ENCODE measurements at places on chromosomes 11 and 22.
A peak's percentile ranks its signal among the peaks of the same experiment; 100 is the strongest.

DNA sequence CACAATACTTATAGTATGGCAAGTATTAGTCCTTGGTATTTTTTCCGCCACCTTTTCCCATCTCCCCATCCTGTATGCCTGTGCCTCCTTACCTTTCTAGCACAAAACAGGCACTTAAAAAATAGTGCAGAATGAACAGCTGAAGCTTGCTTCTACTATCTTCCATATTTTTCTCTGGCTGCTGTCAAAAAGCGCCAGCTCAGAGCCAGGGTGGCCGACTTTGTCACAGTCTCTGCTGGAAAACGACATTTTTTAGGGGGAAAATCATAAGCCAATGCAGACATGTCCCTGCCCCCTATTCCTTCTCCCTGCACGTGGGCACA lies 26.5 kb upstream of the ROBO3 start:
- no peak for DNase-seq

DNA sequence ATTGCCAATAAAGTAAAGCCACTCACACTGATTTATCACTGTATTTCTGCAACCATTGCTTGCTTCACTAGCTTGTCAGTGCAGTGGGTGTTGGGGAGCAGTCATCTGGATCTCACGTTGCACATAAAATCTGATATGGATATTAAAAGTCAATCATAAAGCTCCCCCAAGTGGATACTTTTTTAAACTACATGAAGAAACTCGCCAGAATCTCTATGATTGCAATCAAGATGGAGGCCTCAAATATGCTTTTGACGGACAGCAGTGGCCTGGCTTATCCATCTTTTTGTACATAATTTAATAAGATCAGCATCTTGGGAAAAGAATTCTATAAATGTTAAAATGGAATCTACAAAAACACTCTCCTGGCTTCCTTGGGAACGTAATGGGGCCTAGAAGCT lies 137.7 kb downstream of the WT1 start:
- DNase-seq = peak; percentile 31

GRCh38 chr22:42280140-42280539 lies 9.7 kb upstream of the TCF20 start:
- no peak for DNase-seq

- no peak for DNase-seq
Observed at GRCh38 chr11:19836666-19837065, 124.0 kb downstream of the NAV2 start.

DNA sequence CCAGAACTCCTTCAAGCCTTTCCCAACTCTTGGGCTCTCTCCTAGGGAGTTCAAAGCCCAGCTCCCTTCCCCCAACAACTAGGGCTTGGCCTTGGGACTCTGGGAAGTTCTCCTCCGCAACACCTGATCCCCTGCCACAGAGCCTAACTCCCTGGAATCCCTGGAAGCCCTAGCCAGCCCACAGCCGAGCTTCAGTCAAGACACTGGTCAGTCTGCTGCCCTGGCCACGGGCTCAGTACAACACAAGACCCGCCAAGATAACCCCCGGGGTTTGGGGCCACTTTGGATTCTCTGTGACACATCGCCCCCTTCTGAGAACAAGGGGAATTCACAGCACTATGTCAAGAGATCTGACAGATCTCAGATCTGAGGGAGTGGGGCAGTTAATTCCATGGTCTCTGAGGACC lies 58.3 kb downstream of the SLC22A12 start:
- no peak for DNase-seq

GRCh38 chr22:20905415-20906386 lies 11.5 kb upstream of the CRKL start:
- no peak for DNase-seq

DNA sequence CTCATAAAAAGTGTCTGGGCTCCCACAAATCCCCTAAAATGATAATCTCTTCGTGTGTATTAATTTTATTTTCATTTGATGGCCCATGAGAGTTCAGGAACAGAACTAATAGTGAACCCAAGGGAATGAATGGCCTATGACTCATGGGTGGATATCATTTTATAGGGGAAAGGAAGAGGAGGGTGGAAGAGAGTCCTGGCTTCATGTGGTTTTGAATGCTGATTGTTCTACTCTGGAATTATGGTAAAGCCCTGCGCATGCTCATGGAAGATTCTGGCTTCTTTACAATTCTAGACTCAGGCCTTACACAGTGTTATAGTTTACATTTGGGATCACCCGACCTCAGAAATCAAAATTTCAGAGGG lies 35.2 kb downstream of the MAML2 start:
- DNase-seq = peak; percentile 69

- DNase-seq = no peak
Observed at GRCh38 chr11:8355416-8355742, 91.7 kb upstream of the LMO1 start.

GRCh38 chr11:132187386-132187785 lies 817.0 kb downstream of the NTM start:
- DNase-seq = no peak

DNA sequence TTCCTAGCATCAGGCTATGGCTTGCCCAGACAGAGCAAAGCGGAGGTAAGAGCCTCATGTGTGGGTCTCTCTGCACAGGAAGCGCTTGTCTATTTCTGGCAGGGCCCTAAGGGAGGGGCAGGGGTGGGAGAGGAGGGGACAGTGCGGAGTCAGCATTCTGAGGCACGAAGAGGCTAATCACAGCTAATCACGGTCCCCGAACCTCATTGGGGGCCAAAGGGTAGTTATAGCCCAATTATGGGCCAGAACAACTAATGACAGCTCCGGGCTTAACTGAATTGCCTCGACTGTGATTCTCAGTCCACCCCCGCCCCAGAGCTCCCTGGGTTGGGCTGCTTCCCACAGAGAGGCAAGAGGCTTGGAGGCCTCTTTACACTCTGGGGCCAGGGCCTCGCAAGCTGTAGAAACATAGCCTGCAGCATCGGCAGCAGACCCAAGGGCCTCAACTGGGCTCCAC lies 72.7 kb upstream of the PRDM11 start:
- DNase-seq = no peak

All from Caki2 (cell line).